Activated CD4-positive, alpha-beta T cell treated with anti-CD3 and anti-CD28 coated beads, Interleukin-2, amount 50 U/mL, for 48 hours (primary cell): ENCODE measurements at places on chromosomes 6 and 20.

- DNase-seq: no peak
Measured at GRCh38 chr6:139483079-139483478, 108.6 kb upstream of the CITED2 start.

GRCh38 chr6:56833127-56833791 is 121.6 kb upstream of the BEND6 start:
- DNase-seq: no peak

GRCh38 chr6:15961635-15962448 is 167.0 kb upstream of the MYLIP start:
- no peak for DNase-seq

DNA sequence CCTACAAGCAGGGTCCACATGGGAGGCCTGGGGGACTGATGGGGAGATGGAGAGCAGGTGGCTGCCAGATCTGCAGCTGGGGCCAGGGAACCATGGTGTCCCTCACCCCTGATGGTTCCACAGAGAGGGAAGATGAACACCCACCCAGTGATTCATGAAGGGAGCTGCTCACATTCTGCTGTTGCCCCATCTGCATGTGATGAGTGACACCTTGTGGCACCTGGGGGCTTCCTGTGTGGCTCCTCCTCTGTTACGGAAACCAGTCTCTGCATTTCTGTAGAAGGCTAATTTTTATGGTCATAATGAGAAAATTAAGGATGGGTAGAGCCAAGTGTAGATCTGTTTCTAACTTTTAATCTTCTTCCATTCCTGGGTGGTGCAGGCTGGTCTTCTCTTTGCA is 217.1 kb downstream of the SMOC2 start:
- DNase-seq: no peak

DNA sequence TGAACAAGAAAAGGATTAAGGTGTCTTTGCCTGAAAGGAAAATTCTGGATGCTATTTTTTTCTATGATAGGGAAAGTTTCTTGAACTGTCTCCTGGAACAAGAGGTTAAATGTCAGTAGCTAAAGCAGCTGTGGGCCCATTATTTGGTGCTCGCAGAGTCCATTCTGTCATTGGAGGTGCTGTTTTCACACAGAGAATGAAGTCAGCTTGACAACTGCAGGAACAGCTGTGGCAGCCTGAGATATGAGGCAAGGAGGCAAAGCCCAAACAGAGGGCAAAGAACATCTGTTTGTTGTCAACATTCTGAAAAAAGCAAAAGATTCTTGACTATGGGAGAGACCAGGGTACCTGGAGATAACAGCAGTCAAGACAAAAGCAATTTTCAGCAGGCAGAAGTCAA is 548.2 kb downstream of the KIF16B start:
- no peak for DNase-seq

DNA sequence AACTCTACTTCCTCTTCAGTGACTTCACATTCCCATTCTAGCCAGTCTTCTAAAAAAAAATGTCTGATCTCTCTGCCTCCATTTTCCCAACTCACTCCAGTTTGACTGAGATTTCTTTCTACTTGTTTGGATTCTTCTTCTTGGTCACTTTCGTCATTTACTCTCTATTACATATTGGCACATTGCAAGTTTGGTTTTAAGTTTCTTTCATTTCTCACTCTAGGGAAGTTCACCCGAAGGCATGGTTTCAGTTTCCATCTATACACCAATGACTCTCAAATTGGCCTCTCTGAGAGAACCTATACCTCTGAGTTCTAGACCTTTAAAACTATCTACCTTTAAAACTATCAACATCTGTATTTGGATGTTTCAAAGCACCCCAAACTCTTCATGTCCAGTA is 51.3 kb downstream of the CD109 start:
- DNase-seq: no peak

DNA sequence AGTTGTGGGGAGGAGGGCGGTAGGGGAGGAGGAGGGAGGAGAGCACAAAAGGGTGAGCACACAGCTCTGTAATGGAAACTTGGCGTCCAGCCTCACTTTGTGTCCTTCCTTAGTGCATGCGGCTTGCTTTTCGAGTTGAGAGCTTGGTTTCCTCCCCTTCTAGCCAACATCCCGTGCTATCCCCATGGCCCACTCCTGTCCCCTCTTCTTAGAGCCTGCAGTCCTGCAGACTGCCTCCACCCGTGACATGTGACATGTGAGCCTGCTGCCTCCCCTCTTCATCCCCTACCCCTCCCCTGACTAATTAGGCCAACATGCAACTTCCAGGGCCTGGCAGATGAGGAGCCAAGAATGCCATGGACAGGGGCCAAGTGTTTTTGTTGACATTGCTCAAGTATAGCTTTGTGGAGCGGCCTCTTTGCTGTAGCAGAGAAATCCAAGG is 63.2 kb downstream of the SLC24A3 start:
- DNase-seq: no peak

- no peak for DNase-seq
Measured at GRCh38 chr20:37574199-37574890, 46.7 kb upstream of the BLCAP start.

DNA sequence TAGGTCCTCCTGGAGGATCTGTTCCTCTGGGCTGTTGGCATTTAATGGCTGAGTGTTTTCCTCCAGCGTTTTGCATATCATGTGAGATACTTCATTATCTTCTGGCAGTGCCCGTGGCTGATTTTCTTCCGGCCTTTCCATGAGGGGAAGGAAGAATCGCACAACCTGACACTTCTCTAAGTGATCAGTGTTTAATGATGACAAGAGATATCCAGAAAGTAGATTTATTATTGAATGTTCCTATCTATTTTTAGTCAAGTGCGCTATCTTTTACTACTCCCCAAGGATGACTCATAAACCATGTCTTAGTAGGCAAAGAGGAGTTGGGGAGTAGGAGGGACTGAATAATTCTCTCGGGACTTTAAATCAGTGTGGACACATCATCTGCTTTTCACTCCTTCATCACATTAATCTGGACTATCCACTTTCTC is 149.7 kb downstream of the PLCB4 start:
- no peak for DNase-seq

DNA sequence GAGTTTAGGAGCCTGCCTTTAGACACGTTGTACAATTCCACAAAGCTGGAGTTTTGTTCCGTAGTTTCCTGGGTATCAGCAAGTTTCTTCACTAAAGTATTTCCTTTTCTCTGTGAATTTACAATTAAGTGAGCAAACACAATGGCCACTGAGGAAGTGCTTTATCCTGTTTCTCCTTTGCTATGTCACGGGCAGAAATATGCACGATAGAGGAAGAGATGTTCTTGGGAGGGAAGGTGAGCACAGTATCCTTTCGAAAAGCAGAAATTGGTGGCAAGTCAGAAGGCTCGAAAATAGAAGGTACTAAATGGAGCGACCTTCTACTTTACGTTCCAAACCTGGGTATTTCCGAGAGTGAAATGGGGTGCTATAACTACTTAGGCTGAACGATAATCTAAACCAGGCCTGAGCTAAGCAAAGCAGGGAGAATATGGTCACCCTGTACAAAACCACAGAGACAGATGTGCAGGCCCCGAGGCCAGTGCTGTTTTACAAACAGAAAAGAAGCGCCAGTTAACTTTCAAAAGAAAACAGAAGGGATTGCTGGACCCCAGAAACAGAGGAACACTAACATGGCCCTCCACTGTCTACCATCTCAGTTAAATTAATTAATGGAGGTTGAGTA is 259.6 kb downstream of the TBC1D7 start:
- no peak for DNase-seq

DNA sequence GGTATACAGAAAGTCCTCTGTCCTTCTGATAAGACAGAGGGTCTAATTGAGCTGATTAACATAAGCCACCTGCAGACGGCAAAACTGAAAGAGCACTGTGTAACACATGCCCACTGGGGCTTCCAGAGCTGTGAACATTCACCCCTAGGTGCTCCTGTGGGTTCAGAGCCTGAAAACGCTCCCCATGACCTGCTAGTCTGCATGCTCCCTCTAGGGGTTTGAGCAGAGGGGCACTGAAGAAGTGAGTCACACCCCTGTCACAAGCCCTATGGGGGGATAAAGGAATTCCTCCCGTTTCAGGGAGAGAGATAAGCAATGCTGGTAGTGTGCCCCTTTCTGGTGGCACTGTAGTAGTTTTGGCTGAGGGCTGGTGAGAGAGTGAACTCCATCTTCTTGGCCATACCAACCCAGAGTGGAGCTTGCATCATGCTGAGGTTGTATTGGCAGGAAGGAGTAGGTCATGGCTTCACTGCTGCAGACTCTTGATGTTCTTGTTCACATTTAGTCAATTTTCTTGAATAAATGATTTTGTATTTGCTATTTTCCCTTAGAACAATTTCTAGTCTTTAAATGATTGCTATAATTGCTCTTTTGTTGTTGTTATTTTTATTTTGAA is 637.5 kb upstream of the MAN1A1 start:
- DNase-seq: no peak

DNA sequence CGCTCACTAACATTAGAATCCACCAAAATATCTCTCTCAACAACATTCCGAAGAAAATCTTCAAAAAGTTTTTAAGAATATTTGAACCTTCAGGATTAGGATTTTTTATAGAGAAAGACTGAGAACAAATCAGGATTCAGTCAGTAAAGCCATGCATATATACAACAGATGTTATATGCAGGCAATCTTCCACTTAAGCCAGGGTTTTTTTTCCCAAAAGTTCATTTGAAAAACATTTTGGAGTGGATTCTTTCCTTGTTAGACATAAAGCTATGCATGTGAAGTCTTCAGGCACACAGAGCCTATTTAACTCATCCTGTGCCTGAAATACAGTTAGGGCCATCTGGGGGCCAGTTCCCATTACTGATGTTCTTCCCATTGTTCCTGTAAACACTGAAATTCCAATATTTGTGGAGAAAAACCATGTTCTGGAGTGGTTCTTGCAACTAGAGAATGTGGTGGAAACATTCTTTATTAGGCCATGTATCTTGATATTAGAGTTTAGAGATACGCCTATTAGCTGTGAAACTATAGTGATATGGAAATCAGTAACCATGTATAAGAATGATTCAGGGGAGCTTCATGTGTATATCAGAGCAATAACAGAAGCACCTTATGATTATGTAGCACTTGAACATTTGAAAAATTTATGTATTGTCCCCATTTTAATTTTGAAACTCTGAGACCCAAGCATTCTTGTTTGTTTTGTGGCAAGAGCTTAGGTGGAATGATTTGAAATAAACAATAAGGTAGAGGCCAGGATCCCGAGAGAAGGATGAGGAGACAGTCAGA is 61.7 kb downstream of the PLEKHG1 start:
- no peak for DNase-seq

GRCh38 chr6:74597266-74597665 is 608.6 kb downstream of the COL12A1 start:
- DNase-seq: no peak

DNA sequence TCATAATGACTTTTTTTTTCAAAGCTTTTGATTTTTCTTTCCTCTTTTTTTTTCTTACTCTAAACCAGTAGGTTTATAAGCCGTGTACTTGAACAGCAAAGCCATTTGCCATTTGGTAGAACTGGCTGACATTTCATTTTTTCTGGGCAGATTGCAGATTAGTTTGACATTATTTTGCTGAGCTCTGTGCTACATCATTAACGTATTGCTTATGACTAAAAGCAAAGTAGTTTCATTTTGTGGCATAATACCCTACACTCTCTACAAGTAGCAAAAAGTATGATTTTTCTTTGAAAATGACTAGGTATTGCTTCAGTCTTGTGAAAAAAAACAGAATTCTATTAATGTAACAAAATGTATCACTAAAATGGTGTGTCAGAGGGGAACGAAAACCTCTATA is 141.3 kb downstream of the GRIK2 start:
- DNase-seq: no peak

- peak; percentile 57 for DNase-seq
Measured at GRCh38 chr6:35973670-35974222, 50.7 kb downstream of the SLC26A8 start.

DNA sequence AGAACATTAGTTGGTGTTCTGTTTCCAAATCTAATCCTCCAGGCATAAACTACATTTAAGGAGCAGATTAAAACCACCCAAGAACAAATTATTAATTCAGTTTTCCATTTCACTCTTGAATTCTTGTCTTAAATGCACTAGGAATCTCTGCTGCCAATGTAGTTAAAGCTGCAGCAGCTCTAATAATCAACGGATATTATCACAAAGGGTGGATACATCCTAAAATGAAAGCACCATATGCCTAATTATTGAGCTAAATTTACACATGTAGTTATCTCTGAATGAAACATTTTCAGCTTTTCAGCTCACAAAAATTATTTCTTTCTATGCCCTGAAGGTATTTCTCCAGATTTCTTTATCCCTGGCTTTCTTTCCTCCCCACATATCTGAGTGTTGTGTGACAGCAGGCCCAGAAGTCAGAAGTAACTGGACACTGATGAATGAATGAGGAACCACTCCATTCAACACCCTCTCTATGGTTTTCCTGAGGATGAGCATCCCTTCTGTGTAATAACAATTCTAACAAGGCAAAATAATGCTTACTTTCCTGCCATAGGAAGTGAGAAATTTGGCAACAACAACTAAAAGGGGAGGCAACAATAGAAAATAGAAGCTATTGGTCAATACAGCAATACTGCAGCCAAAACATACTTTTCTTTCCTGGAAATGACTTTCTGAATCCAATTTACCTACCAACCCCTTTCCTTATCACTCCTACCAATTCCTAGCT is 14.9 kb downstream of the MAN1A1 start:
- DNase-seq: no peak

DNA sequence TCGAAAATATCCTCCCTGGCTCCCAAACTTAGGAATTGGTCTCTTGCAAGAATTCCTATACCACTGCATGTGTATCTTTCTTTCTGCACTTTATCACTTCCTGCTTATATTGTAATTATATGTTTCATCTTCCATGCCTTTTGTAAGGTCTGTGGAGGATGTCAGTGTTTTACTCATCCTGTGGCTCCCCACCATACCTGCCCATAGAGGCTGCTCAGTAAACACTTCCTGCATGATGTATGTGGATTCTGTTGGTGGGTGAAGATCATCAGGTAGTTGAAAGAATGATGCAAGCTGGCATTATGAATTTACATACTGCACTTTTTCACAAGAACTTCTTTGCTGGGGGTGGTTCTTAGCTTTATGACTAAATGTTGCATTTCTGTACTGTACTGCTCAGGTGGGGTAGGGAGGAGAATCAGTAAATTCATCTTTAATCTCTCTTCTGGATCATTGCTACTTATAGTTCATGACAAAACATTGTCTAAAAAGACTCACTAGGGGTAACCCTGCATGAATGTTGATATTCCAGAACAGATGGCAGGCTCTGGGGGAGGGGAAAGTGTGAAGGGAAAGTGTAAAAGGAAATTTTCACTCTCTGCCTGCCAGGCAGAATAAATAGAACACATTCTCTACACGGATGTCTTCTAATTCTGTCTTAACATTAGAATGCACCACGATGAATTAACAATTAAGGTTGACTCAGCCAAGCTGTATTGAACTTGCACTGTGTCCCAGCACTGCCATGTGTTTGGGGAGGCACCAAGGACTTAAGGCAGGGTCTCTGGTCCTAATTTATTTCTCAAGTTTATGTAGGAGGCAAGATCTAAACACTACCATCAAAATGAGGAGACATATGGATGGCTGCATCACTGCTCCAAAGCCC is 36.0 kb upstream of the KLHL31 start:
- DNase-seq: no peak

DNA sequence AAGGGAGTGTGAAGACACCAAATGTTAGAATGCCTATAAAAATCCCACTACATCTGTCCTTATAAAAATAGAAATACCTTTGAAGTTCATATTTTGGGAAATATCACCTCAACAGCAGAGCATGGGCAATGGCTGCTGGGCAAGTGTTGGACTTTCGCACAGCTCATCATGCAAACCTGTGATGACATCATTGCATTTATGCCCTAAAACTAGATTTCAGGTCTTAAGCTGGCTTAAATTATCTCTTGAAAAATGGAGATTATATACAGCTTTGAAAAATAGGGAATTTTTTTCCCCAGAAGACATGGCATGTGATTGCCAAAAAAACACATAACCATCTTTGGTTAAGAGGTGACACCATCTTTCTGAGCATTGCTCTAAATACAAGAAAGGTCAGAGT is 197.8 kb downstream of the UST start:
- DNase-seq: no peak
